ENCODE measurements at places on chromosomes 7 and 10.

- no peak for DNase-seq
Measured at GRCh38 chr7:73824986-73825385, 5.8 kb upstream of the CLDN4 start.

- DNase-seq: no peak
Measured at GRCh38 chr7:36583318-36583717, 141.0 kb downstream of the AOAH start.

DNA sequence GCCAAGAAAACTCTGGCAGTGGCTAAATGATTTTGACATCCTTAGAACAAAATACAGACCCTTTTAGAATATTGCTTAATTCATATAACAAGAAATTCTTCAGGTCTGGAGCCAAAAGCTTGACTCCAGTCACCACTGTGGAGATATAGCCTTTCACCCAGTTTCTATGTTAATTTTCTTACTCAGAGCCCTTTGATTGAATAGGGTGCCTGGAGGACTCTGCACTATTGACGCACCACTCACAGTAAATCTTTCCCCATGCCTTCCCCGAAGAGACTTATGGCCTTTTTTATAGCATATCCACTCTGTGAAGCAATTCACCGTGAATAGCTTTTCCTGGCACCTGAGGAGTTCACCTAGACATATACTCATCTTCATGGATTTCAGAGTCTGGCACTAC lies 613.8 kb downstream of the ZWINT start:
- DNase-seq: no peak

DNA sequence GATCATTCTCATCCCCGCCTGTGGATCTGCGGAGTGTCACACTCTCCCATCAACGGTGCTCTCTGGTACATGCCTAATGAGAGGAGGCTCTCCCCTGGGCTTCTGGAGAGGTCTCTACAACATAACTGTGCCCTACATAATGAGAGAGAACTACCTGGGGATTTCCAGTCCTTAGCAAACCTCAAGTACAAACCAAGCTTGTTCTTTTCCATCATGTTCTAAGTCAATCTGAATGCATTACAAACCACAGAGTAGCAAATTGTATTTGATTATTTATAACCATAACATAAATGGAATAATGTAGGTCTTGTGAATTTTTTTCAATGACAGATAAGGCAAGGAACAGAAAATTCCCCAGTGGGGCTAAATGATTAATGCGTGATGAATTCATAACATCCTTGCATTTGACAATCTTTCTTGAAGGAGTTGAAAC lies 412.4 kb upstream of the NRP1 start:
- DNase-seq: no peak

- DNase-seq: no peak
Measured at GRCh38 chr7:44936322-44936721, 42.5 kb downstream of the MYO1G start.

DNA sequence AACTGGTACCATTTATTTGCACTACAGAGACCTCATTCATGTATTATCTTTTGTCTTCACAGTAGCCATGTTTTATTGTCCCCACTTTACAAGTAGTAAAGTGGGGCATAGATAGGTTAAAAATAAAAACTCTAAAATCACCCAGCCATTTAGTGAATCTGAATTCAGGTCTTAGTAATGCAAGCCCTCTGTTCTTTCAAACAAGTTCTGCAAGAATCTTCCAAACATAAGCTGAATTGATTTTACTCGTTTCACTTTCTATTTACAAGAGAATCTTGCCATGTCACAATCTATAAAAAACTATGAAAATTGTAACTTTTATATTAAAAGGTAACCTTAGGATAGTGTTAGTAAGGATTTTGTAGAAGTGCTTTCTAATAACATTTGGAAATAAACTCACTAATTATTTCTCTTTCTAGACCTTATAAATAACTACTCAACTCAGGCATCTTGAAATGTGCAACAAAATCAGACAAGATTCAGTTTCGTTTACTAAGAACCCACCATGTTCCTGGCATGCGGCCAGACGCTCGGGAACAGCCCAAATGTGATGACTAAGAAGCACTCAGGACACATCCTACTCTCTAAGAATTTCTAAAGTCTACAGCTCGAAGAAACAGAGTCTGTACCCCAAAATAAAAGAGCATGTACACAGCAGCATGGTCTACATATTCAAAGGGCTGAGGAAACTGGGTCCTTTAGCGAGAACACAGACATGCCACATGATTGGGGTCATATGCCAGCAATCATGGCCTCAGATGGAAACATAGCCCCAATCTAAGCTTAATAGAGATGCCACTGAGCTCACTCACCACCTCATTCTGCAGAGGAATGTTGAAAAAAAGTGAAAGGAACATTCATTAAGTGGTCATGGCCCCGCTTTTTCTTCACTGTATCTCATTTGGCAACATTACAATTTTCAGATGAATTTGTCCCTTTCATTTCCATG lies 167.6 kb downstream of the AMPH start:
- no peak for DNase-seq

DNA sequence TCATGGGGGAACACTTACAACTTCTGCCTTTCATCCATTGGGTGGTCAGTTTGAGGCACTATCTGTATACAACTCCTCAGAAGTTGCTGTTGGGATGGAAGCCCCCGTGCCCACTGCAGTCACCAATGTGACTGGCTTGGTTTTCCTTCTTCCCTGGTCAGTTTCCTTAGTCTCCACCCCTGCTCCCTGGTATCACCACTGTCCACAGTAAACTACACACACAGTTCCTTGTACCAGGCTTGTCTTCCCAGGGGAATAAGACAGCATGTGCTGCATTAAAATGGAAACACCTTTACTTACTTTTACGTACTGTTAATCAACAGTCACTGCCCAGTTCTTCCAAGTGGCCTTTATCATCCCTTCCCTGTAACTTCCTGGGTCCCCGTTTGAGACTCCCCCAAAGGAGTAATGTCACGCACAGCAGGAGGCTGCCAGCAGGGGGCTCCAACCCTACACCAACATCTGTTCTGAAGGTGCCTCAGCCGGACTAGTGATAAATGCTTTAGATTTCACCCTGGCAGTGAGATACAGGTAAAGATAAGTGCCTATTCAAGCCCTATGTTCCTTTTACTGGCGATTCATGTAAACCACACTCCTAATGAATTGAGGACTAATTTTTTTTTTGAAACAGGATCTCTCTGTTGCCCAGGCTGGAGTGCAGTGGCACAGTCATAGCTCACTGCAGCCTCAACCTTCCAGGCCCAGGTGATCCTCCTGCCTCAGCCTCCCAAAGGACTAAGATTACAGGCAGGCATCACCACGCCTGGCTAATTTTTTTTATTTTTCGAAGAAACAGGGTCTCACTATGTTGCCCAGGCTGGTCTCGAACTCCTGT lies 45.3 kb upstream of the PIK3AP1 start:
- no peak for DNase-seq

- peak; percentile 24 for DNase-seq
Measured at GRCh38 chr10:103712898-103713498, 142.4 kb downstream of the SH3PXD2A start.

DNA sequence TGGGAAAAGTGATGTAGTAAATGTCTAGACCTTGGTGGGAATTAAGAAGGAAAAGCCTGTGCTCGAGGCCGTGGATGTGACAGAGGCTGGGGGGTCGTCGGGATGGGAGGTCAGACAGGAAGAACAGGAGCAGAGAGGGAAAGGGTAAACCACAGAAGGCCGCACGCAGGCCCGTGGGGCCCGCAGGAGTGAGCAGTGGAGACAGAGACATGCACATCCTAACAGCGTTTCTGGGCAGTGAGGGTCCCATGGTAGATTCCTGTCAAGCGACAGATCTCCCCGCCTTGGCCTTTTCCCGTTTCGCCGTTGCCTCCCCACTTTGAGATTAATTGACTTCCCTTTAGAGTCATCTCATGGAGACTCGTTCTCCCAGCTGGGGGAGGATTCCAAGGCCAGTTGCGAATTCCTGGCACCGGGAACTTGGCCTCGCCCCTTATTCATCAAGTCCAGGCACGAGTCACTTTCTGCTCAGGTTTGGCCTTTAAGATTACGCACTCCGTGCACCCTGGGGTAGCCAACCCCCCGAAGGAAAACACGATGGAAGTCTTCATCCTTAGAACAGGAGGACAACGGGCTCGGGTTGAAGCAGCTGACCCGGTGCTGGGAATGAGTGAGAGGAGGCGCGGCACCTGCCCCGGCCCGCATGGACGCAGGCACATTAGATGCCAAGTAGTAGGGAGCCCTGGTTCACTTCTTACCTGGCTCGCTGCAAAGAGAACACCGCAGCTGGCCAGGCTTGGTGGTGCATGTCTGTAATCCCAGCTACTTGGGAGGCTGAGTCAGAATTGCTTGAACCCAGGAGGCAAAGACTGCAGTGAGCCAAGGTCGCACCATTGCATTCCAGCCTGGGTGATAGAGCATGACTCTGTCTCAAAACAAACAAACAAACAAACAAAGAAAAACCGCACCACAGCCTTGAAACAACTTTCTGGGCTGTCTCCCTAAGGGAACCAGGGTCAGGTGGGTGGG lies 315.2 kb upstream of the SHH start:
- no peak for DNase-seq

- no peak for DNase-seq
Measured at GRCh38 chr10:5811387-5811821, 1.8 kb downstream of the GDI2 start.

DNA sequence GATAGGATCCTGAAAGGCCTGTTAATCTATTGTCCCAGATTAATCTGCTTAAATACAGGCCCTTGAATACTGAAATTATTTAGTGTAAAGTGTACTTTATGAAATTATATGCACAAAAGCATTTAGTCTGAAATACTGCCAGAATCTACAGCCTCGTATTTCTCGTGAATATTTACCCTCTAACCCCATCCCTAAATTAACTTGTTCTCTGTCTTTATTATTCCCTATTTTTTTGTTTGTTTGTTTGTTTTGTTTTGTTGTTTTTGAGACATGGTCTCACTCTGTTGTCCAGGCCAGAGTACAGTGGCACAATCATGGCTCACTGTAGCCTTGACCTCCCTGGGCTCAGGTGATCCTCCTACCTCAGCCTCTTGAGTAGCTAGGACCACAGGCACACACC lies 2.7 kb upstream of the CPED1 start:
- DNase-seq: no peak

DNA sequence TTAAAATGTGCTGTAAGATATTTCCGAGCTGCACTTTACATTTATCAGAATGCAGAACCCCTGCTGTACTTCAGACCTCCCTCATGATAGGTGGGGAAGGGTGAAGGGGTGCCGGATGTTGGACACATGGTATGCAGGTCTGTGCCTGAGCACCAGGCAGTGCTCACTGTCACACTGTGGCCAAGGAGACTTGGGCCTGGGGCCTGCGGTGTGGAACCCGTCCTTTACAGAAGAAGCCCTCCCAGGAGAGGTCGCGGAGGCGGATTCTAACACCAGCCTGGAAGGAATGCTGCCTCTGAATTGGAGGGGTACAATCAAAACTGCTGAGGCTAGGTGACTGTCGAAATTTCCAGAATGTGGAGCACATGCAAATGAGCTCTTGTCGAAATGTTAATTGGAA lies 34.5 kb downstream of the DNAJB6 start:
- no peak for DNase-seq

GRCh38 chr7:66076462-66077329 lies 1.1 kb downstream of the ASL start:
- DNase-seq: no peak

DNA sequence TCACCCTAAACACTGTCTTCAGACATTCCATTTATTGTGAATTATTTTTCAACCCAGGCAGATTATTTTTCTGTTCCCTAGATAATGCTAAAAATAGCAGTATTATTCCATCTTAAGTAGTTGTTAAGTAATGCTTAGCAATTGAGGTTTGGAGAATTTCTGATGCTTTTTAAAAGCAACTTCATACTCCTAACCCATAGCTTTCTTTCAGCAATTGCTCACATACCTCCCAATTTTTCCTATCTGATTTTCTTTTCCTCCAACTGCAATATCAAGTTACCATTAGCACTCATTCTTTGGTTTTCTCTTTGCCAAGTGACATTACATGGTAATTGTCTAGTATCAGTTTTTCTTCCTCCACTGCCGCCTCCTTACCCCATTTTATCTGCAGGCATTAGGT lies 104.7 kb downstream of the GPR85 start:
- no peak for DNase-seq

DNA sequence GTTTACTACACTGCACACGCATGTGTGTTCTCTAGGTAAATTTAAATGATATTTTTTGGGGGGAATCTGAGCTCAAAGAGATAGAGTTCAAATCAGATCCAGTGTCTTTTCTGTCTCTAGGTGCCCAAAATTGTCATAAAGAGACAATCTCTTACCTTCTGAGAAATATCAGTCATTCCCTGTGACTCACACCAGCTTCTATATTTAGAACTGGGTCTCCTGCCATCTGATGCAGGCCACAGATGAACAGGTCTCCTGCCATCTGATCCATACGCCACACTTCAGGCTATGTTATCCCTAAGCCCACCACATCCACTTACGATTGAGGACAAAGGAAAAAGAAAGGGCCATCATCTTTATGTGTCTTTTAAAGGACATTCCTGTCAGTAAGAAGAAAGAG lies 136.3 kb upstream of the LAMB4 start:
- DNase-seq: no peak

GRCh38 chr7:151992375-151992774 lies 33.1 kb upstream of the GALNT11 start:
- peak; percentile 19 for DNase-seq

DNA sequence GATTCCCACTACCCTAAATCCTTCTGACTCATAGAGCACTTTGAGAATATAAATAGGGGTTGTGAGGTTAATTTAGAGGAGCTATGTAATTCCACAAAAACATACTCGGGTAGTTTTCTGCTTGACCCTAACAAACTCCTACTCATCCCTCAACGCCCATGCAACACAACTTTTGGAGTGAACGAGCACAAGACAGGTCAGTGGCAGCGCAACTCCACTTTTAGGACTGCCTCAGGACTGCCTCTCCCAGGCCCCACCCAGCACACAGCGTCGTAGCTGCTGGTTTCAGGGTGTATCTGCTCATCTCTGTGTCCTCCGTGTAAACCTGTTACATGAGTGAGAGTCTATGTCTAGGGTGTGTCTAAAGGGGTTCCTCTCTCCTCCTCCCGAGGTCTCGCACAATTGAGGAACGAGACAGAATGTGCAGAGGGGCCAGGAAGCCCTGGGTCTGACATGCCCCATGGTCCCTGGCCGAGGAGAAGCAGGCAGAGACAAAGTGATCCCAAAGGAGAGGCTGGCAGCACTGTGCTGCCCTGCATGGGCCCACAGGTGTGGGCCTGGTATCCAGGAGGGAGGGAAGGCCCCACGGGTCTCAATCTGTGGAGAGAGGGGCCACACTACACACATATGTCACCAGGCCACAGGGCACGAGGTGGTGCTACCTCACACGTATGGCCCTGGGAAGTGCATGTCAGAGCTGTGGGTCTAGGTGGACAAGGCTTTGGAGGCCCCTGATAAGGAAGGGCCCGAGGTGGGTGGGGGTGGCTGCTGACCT lies 45.5 kb downstream of the CAMK2B start:
- no peak for DNase-seq

GRCh38 chr10:128275388-128276177 lies 149.4 kb upstream of the MKI67 start:
- DNase-seq: no peak

DNA sequence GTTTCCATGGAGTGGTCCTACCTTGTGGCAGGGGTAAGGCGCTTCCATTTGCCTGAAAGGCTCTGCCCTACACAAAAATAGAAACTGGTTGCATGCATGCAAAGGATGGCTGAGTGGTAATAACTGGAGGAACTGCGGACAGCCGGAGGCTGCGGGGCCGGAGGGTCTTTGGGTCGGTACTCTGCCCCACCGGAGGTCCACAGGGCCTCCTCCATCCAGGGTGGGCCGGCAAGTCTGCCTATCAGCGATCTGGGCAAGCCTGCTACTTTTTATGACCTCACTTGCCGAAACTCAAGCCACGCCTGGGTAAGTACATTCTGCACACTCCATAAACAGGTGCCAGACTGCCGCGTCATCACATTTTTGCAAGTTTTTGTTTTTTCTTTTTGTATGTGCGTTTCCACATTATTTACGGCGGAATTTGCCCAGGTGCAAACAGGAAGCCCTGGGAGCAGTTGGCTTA lies 30.0 kb downstream of the TACC2 start:
- no peak for DNase-seq

Measured in NCI-H748 treated with DMSO at 0.1 percent for 48 hours (cell line).